Activated T-cell treated with anti-CD3 and anti-CD28 coated beads, Interleukin-2, amount 50 U/mL, for 24 hours (primary cell): ENCODE measurements at places on chromosomes 11 and 22.

DNA sequence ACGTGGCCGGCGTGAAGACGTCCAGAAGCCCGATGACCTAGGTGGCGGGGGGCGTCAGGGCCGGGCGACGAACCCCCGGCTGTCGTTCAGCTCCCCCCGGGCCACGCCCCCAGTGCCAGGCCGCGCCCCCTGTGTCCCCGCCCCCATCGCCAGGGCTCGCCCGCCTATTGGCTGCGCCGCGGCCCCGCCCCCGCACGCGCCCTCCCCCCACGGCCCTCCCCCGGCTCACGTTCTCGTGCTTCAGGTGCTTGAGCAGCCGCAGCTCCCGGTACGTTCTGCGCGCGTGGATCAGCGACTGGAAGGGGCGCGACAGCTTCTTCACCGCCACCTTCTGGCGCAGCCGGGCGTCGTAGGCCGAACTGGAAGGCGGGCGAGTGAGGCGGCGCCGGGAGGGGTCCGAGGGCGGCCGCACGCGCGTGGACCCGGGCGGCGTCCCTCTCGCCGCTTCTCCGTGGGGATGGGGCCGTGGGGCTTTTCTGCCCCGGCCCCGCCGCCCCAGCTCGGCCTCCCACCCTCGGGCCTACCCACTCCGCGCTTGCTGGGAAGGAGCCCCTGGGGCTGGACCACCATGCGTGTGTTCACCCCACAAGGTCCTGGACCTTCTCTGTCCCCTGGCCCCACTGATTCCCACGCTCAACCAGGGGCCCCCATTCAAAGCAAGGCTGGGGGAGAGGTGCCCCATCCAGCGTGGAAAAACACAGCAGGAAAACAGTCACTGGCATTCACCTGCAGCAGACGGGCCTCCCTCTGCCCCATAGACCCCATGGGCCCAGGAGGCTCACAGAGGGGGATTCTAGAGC lies 2.4 kb downstream of the MAPK11 start:
- peak; percentile 66 for DNase-seq

- no peak for DNase-seq
Measured at GRCh38 chr11:80455818-80456217, 1015.0 kb upstream of the TENM4 start.

- no peak for DNase-seq
Measured at GRCh38 chr11:73940801-73941570, 9.8 kb upstream of the DNAJB13 start.

GRCh38 chr11:6655020-6655789 lies 404 bp downstream of the DCHS1 start:
- peak; percentile 57 for DNase-seq

GRCh38 chr11:8071616-8072581 lies 9.1 kb upstream of the TUB start:
- DNase-seq, result no peak

GRCh38 chr11:96595011-96595410 lies 205.2 kb downstream of the JRKL start:
- no peak for DNase-seq
